ENCODE measurements at places on chromosomes 11 and 22.

- DNase-seq = no peak
Observed at GRCh38 chr11:84681456-84681855, 945.7 kb downstream of the DLG2 start.

DNA sequence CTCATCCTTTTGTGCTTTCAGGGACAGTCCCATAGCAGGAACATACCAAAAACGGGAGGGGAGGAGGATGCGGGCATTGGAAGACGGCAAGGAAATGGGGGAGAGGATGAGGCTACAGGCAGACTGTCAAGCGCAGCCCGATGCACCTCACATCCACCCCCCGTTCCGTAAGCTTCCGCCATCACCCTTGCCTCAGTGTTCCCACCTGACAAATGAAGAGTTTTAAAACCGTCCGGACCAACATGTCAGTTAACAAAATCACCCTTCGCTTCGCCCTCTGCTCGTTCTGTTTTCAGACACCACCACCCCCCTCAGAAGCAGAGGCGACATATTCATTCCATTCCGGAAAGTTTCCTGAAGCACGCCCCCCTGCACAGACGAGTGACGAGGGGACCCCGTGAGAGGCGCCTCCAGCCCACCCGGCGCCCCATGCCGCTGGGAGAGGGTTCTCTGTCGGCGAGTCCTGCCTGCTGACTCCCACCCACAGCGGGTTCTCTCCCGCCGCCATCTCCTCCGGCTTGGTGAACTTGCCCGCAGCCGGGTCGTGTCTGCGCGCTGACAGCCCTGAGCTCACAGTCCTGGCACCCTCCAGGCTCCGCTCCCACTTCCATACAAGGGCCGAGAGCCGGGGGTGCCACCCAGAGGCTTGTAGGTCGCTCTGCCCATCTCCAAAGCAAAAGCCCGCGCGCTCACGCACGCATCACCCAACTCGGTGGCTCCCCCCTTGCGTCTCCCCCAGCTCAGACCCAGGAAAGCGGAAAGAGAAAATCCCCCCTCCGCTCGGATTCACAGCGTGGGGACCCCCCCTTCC, 1.5 kb downstream of the IGSF9B start:
- DNase-seq = no peak

DNA sequence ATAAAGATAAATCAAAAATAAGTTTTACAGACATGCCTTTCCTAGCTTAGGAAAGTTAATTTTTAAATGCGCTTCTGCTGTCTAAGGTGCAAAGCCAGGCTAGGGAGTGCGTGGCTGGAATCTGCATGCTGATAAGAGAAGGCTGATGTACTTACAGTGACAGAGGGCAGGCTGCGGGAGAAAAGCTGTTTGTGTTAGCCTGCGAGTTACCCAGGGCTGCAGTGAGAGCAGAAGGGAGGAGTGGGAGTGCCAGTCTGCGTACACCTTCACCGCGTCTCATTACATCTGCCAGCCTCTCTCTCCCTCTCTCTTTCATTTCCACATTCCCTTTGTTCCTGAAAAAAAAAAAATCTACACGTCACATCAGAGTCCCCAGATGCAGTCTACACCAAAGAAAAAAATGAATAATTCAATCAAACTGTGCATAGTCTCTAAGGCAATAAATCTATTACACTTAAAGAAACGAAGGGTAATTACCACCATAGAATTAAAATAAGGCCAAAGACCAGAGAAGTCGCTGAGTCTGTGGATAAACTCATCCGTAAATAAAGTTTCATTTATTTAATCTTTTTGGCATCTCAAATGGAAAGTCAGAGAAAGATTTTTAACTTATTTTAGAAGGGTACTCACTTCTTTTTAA, 126.4 kb upstream of the C11orf58 start:
- no peak for DNase-seq

- no peak for DNase-seq
Observed at GRCh38 chr11:1502954-1503707, 16.6 kb upstream of the MOB2 start.

DNA sequence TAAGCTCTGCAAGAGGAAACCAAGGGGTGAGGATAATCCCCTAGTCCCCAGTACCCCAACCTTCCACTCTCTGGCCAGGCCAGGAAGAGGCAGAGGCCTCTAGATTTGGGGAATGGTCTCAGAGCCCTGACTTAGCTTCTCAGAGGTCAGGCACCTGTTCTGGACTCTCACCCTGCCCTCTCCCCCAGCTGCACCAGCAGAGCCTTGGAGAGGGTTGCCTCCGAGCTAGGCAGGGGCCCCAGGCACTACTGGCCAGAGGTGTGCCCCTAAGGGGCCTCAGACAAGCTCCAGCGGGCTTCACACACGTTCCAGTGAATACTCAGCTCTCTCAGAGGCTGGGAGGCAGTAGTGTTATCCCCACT, 8.0 kb downstream of the FREY1 start:
- no peak for DNase-seq

DNA sequence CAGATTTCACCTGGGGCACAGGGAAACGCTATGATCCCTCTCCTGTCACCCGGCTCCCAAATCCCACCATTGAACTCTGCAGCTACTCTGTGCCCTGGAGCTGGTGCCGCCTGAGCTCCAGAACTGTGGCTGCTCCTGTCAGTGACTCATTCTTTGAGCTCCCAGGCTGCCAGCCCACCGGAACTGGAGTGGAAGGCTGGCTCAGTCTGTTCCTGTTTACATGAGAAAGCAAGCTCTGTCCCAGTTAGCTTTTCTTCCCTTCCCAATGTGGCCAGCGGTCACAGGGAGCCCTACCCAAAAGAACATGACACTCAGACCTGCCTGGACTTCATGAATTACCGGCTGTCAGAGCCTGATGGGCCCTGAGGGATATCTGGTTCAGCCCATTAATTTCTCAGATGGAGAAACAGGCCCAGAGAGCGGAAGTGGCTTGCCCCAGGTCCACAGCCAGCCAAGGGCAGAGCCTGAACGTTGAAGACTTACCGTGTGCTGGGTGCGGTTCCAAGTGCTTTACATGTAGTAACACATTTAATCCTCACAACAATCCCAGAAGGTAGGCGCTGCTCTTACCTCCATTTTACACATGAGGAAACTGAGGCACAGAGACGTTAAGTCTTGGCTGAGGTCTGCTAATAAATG, 23.8 kb upstream of the IGSF22 start:
- peak; percentile 62 for DNase-seq

GRCh38 chr22:17358415-17358814, 10.8 kb upstream of the CECR2 start:
- no peak for DNase-seq

GRCh38 chr11:59254286-59254685, 41.6 kb upstream of the MPEG1 start:
- DNase-seq = no peak

GRCh38 chr11:22162756-22163155, 30.1 kb upstream of the ANO5 start:
- no peak for DNase-seq

- no peak for DNase-seq
Observed at GRCh38 chr11:5242933-5243815, 6.5 kb downstream of the HBG1 start.

DNA sequence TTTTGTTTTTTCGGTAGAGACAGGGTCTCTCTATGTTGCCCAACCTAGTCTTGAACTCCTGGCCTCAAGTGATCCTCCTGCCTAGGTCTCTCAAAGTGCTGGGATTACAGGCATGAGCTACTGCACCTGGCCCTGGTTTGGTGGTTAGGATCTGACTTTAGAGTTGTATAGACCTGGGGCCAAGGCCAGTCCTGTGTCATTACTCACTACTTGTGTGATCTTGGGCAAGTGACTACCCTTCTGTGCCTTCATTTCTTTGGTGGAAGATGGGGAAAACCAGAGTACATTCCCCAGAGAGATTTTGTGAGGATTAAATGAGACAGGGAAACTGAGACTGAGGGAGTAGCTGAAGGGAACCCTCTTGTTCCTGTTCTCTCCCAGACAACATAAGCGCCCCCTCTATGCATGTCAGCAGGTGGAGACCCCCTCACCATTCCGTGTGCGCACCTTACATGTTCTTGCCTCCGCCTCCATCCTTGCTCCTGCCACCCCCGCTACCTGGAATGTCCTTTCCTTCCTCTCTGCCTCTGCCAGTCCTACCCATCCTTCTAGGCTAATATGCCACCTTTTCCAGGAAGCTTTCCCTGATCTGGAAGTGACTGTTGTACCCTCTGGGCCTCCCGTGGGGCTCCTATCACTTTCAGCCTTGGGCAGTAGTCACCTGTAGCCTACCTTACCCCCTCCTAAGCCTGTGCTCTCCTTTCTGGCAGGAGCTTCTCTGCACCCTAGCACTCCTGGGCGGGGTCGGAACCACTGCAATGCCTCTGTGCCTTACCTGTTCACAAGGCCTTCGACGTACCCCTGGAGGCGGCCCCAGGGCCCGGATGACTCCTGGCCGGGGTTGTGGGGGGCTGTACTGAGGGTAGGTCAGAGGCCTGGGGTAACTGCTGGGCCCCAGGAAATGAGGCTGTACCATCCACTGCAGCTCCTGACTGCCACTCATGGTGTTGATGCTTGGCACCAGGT, 3.9 kb downstream of the FOSL1 start:
- no peak for DNase-seq

DNA sequence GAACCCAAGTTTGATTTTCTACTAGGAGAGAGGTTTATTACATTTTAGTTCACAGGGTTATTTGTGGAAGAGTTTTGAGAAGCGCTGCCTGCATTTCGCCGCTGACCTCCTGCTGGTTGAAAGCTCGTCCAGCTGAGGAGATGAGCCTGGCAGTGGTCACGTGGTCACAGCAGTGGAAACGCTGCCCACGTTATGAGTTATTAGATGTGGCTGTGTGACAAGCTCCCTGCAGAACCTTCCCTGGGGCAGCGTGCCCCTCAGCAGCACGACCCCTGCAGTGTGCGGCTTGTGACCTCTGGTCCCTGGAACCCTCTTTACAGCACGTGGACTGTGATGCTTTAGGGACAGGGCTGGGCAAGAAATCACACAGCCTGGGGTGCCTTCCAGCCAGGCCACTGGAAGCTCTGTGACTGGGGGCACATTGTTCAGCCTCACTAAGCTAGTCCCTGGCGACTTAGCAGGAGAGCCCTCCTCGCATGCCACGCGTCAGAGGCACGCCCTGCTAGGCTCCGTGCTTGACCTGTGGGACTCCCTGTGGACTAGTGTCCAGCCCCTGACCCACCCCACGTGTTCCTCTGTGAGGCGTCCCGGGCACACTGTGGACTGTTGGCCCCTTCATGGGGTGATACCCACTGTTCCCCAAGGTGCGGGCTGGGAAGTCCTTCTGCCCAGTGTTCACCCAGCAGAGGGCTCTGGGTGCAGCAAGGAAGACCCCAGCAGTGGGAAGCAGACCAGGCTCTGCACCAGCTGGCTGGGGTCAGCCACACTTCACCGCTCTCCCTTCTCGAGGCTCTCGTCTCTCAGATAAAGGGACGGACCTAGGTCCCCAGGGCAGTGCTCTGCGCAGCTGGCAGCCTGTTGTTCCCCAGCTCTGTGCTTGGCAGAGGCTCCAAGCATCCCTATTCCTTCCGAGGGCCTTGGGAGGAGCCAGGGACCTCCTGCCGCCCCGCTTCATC, 349.5 kb downstream of the TBC1D22A start:
- DNase-seq = peak; percentile 76

GRCh38 chr11:131624531-131624930, 254.1 kb downstream of the NTM start:
- DNase-seq = no peak

GRCh38 chr22:19849835-19850762, 4.6 kb downstream of the GNB1L start:
- no peak for DNase-seq

GRCh38 chr11:72719551-72719950, 32.7 kb downstream of the ARAP1 start:
- DNase-seq = no peak
